ENCODE measurements at places on chromosomes 7 and 10.
A peak's percentile ranks its signal among the peaks of the same experiment; 100 is the strongest.

- DNase-seq = no peak
These were observed 176.1 kb upstream of the KLF14 start for GRCh38 chr7:130909881-130910672.

DNA sequence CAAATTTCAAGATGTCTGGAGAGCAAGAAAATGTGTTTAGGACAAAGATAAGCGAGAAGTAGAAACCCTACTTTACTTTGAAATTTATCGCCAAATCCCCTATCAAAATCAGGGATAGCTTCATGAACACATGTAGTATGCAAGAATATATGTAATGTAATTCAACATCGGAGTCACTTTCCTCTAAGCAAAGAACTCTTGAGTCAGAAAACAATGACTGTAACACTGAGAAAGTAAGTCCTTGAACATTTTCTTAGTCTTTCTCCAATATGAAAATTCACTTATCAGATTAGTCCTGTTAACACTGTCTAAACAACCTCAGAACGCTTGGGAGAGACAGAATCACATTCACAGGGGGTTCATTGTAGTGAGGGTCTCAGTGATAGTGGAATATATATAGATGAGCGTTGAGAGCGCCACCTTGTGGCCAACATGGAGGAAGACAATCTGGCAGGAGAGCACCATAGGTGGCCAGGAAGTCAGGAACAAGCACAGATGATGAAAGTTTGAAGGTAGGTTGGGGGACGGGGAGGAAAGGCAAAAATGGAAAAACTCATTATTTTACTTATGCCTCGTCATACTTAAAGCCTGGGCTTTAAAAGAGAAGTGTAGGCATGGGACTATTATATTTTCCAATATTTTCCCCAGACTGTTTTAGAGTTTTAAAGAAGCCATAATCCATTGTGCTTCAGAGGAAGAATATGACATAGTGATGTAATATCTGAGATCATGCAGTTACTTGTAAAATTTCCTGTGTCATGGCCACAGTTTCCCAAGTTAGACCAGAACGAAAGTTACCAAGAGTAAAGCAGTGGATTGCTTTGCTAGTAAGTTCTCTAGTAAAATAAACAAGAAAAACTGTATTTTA lies 115.5 kb upstream of the GNAI1 start:
- peak; percentile 4 for DNase-seq

DNA sequence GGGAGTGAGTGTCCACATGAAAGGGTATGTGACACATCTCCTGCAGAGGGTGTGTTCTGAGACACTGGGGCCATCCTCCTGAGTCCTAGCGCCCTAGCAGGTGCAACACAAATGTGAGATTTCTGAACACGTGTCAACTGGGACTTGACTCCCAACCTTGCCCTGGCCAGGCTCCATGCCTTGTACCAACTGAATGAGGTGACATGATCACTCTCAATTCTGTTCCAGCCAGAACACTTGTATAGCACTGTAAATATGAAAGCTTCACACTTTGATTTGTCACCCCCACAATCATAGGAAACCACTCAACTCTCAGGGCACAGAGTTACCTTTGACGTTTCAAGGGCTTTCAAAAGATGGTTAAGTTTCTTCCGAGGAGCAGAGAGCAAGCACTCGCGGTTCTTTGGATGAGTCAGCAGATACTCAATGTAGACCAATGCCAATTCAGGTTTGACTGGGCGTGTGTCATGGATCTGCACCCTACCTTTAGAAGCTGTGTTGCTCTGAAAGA lies 48.6 kb downstream of the NCAPG2 start:
- DNase-seq = no peak

GRCh38 chr7:29641651-29642050 lies 78.0 kb downstream of the PRR15 start:
- no peak for DNase-seq

GRCh38 chr10:27256299-27257189 lies 15.9 kb upstream of the ACBD5 start:
- DNase-seq = no peak

DNA sequence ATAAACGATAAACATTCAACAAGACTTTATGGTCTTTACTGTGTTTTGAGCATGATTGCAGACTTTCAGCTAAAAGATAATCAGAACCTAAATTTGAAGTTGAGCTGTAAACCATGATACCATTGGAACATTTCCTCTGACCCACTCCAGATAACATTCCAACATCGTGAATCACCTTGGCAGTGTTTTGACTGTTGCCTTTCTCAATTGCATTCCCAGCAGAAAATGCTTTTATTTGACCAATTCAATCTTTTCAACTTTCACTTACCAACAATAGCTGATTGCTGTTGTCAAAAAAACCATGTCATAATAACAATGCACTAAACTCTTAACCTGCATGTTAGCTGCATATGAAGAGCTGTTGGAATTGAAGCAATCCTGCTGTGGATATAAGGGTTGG lies 165.5 kb downstream of the MDFIC start:
- no peak for DNase-seq

DNA sequence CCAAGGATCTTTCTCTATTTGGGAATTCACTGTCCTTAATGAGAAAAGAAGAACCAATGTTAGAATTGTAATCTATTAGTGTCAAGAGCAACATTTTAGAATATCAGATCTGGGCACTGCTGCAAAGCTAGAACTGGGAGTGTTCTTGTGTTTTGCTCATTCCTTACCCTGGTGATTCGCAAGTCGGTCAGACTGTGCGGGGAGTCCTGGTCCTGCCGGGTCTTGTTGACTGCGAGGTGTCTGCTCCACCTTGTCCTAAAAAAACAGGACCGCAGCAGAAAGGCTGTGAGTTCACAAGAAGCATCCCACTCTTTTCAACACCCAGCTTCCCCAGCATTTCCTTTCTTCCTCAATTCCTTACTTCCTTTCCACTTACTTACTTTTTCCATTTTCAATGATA lies 79.0 kb downstream of the GRB10 start:
- no peak for DNase-seq

DNA sequence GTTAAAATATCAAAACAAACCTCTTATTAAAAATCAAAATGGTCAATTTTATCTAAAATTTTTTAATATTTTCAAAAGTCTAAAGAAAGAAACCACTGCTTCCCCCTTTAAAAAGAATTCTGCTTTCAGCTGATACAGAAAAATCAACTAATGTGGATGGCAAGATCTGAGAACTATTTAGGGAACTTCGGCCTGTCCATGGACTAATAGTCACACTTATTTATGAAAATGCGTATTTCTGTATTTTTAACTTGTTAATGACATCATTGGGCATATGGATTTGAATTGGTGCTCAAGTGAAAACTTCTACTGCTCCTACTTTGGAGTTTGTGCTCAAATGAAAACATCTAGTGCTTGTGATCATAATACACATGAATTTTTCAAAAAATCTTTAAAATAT lies 31.9 kb downstream of the RNLS start:
- no peak for DNase-seq

DNA sequence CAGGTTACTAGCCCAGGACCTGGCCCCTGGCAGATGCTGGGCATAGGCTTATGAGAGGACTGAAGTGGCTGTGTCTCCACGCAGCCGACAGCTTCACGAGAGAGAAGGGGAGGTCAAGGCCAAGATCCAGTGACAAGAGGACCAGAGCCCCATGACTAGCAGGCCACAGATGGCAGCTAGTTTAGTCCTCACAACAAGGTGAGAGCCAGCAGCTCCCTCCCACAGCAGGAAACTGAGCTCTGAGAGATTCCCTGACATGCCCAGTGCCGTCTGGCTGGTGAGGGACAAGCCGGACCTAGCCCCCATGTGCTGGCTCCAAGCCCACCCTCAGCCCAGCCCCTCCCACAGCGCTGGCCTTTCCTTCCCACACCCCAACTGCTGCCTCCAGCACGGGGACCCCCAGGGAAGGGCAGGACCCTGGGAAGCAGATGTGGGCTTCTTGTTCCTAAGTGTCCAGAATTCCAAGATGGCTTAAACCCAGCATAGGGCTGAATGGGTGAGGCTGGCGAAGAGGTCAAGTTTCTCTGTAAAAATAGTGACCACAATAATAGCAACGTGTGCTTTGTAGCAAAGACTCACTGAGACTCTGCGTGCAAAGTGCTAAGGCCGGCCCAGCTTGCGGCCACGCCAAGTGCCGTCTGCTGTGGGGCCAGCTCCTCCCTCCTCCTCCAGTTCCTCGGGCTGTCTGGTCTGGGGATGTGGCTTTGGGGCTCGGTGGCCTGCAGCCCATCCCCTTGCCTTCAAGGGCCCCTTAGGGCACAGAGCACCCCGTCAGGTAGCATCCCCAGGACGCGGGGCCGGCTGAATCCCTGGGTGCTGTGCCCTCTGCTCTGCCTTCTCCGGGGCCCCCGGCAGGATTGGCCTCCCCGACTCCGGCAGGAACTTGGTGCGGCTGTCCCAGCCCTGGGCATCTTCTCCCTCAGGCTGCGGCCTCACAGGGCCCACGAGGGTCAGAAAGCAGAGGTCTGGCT lies 7.8 kb upstream of the FAM20C start:
- no peak for DNase-seq

GRCh38 chr7:3194501-3195141 lies 106.4 kb upstream of the SDK1 start:
- no peak for DNase-seq

DNA sequence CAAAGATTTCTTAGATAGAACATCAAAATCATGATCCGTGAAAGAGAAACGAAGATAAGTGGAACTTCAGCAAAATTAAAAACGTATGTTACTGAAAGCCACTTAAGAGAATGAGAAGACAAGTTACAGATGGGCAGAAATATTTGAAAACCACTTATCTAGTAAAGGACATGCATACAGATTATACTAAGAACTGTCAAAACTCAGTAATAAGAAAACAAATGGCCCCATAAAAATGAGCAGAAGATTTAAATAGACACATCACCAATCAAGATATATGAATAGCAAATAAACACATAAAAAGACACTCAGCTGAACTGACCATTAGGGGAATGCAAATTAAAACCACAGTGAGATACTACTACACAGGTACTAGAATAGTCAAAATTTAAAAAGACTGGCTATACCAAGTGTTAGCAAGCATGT lies 343.7 kb downstream of the PTEN start:
- DNase-seq = no peak

DNA sequence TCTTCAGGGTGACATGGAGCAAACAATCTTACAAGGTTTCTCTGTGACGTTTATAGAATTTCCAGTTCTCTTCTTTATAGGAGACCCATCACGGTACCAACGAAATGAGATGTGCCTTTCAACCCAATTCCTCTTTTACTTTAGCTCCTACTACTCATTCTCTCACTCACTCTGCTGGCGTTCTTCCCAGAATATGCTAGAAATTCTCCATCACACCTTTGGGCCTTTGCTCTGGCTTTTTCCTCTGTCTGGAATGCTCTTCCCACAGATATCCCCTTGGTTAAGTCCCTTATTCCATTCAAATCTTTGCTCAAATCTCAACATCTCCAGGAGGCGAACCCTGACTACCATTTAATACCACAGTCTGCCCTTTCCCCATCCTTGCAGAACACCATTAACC lies 39.0 kb downstream of the SEMA3C start:
- DNase-seq = no peak

DNA sequence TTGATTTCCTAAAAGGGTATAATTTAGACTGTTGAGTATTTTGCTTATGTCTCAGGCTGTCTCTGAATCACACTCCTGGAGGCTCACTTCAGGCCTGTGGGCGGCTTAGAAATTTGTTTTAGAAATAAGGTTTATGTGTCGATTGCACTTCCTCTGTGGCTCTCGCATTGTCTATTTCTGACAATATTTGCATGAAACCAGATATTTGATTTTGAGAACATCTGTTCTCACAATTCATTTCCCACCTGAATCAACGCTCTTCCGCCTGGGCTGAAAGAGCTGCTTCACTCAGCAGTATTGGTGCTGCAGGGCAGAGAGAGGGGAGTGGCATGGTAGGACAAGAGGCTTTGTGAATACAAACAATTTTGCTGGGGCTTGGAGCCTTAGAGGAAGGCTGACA lies 262.0 kb downstream of the ADRA2A start:
- DNase-seq = no peak

DNA sequence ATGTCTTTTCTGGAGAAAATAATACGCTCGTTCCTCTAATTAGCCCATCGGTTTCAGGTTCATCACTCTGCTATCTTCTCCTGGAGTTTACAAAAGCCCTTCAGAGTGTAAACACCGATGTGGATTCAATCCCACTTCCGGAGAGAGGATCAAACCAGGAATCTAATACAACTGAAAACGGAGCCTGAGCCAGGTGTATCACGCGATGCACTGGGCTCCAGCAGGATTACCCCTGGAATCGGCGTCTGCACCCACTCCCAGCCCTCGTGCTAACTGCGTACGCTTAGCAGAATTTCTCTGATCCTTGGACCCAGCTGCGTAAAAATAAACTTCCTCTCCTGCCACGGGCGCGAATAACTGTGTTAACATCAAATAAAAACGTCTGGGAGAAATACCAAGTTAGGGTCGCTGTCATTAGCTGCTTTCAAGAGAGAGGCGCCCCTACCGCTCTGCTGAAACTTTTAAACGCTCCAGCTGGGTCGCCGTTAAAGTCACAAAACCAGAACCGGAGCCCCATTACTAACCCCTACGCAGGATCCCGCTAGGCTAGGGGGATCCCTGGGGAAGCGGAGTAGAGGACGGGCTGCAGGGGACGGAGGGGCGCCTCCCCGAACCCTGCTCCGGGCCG lies 502 bp downstream of the ZNF3 start:
- no peak for DNase-seq

DNA sequence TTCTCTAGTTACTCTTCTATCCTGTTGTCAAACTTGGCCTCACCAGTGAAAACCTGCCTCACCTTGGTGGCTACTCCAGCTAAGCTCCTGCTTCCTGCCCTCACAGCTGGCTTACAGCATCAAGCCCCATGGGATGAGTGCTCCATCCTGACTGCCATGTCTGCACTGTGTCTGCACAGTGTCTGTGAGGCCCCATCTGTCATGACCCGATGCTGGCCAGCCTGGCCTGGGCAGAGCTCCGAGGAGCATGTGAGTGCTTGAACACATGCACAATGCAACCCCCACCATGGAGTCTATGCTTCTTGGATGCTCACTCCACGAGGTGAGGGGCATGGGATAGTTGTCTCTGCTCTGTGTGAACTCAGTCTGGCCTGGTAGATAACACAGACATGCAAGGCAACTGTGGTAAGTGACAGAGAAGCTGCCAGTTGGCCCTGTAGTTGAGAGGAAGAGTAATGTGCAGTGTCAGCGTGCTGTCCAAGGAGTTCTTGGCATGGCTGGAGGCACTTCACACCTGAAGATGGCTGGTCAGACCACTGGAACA lies 207.1 kb upstream of the ZNF32 start:
- no peak for DNase-seq

- DNase-seq = no peak
These were observed 12.8 kb upstream of the DRGX start for GRCh38 chr10:49408519-49409306.

GRCh38 chr7:69301253-69301652 lies 297.0 kb upstream of the AUTS2 start:
- no peak for DNase-seq

DNA sequence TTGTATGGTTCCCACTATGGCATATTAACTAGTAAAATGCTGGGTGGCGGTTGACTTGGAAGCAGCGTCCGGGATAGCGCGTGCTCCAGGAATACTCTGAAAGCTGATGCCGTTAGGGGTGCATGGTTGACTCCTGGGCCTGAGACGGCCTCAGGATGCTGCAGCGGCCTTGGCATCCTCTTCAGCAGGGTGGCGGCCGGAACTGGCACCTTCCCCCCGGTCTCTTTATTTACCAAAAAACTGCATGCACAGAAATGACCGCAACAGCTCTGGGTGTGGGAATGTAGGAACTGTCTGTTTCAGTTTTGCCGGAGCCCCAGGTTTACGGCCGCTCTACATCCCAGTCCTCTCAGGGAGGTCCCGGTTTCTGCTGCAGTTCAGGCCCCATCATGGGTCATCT lies 28.8 kb downstream of the PFKP start:
- DNase-seq = no peak

- DNase-seq = no peak
These were observed 63.3 kb downstream of the MRC1 start for GRCh38 chr10:17872191-17873091.
